ENCODE measurements at places on chromosomes 13 and 19. TPM values are rescaled to one million over a fixed set of nuclear protein-coding genes. Genes with fewer than 3 reads are reported as not detected.

- no peak for DNase-seq
Measured at GRCh38 chr13:44331446-44331845, 42.2 kb upstream of the SERP2 start.

GRCh38 chr19:30406220-30407067 is 34.3 kb downstream of the ZNF536 start:
- no peak for DNase-seq

The MYO16 gene
- total RNA-seq, result 0.26 TPM

GRCh38 chr19:39448271-39448670 is 2.9 kb downstream of the SUPT5H start:
- DNase-seq, result peak; percentile 81

DNA sequence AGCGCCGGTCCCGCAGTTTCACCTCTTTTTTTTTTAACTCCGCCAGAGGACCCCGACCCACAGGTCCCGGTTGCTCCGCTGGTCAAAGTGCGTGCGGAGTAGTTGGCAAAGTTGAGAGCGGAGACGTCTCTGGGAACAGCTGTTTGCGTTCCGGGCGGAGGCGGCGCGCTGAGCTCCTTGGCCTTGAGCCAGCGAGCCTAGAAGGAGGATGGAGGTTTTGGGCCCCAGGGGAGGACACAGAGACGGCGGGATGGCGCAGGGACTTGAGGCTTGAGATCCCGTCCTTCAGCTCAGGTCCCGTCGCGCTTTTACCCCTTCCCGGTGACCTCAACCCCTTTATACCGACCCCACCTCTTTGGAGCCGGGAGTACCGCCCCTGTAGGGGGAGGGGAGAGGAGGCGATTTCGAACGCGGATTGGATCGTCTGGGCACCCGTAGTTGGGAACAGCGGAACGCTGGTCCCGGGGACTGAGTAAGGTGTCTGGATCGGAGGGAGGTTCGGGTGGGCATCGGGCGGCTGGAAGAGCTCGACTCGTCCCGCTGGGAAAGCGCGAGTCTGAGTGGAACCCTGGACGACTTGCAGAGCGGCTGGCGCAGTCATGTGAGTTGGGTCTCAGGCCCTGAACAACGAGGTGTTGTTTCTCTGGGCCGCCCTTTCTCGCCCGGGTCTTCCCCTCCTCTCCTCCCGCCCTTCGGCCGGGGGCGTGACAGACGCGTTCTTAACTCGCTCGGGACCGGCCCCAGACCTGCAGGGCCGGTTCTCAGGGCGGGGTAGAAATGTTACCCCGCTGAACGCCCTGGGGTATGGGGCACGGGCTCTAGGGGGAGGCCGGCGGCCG is at the start of gene WBP4:
Gene WBP4, plus strand, starts transcription at position 435 of the 839 bp plus-strand sequence. Its CDS starts 165 bp downstream, at position 600.
- peak; percentile 98 for DNase-seq

DNA sequence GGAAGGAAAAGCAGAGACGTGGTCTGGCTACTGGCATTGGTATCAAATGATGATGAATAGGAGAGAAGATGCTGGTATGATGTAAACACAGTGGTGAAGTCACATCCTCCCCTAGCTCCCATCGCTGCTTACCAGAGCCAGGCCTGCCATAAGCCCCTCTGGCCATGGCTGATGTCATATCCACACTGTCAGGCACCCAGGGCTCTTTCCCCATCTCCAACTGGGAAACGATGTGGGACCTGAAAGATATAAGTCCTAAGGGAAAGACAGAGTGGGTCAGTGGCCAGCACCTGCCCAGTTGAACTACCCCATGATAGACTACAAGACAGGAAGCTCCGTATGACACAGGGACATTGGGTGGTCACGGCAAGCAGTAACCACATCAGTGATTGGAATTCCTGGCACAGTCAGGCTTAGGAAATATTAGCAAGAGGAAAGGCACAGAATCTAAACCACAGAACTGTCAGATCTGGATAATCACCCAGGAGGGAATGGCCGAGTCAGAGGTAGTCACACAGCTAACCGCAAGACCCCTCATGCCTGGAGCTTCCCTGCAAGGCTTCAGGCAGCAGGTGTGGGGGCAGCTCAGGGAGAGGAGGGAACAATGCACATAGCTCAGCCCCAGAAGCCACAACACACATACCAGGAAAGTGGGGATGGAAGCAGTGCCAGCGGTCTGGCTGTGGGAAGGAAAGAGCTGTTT is 3.8 kb downstream of the ZNF792 start:
- peak; percentile 53 for DNase-seq

DNA sequence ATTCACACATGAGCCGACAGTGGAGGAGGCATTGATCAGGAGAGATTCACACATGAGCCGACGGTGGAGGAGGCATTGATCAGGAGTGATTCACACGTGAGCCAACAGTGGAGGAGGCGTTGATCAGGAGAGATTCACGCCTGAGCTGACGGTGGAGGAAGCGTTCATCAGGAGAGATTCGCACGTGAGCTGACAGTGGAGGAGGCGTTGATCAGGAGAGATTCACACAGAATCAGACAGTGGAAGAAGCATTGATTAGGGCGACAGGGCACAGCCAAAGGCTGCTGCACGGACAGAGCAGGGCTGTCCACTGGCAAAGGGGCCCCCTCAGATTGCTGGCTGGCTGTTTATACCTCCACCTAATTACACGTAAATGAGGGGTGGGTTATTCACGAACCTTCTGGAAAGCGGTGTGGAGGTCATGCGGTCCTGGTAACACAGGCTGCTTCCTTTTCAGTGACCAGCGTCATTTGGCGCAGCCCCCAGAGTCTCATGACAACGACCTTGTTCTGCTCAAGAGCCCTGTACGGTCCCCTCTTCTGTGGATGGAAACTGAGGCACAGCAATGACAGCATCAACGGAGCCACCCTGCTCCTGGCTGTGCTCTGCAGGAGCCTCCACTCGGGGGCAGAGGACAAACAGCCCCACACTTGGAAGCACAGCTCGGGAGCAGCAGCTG is 50.6 kb upstream of the GAS6 start:
- no peak for DNase-seq

DNA sequence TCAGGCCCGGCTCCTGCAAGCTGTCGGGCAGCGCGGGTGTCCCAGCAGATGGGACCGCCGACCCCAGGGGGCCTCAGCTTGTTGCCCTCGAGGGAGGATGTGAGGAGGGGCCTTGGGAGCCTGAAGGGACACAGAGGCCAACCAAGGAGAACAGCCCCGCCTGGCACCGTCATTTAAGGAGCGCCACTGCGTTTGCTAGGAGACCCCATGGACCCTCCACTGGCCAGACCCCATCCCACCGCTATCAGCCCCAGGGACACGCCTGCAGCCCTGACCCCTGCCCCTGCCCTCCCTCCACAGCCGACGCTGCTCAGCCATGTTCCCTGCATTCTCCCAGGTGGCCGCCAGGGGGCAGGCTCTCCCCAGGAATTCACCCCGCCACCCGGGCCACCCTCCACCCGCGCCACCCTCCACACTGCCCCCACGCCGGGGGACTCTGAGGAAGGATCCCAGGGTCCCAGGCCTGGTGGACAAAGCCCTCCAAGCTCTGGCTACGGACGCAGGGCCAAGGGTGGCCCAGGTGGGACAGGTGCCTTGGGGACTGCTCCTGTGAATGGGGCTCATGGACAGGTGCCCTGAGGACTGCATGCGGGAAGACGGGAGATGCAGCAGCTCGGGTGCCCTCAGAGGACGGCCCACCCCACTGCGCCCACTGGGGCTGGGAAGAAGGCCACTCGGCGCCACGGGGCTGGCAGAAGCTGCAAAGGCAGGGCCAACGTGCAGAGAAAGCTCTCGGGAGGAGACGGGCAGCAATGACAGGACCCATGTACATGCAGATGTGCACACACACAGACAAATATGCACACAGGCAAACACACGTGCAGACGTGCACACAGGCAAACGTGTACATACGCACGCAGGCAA is 34.4 kb downstream of the PIP5K1C start:
- peak; percentile 93 for DNase-seq

Measured in spleen (tissue), 13 donors.